ENCODE measurements at places on chromosomes 2 and 18. TPM values are rescaled to one million over a fixed set of nuclear protein-coding genes. Genes with fewer than 3 reads are reported as not detected.

FAM237A gene
- not detected for total RNA-seq

APCDD1 gene
- not detected for total RNA-seq

LOXL3 gene
- total RNA-seq, result 0.34 TPM

PRKD3 gene
- 35.8 TPM for total RNA-seq

DSG4 gene
- not detected for total RNA-seq

COL4A3 gene
- total RNA-seq, result not detected

SERPINB8 gene
- total RNA-seq, result 41.0 TPM

ST6GAL2 gene
- total RNA-seq, result under 0.01 TPM

WNT10A gene
- 7.5 TPM for total RNA-seq

MC2R gene
- total RNA-seq, result not detected

REEP1 gene
- under 0.01 TPM for total RNA-seq

LRRTM4 gene
- total RNA-seq, result not detected

PLEK gene
- total RNA-seq, result not detected

BCL11A gene
- total RNA-seq, result 14.9 TPM

TWIST2 gene
- 4.8 TPM for total RNA-seq

MBP gene
- total RNA-seq, result 54.7 TPM

CYP1B1 gene
- total RNA-seq, result 30.4 TPM

IMPA2 gene
- 91.6 TPM for total RNA-seq

TNFAIP6 gene
- total RNA-seq, result not detected

NCOA1 gene
- 11.4 TPM for total RNA-seq

CPO gene
- not detected for total RNA-seq

SCYGR8 gene
- not detected for total RNA-seq

PDE1A gene
- total RNA-seq, result 0.21 TPM

GRHL1 gene
- 32.5 TPM for total RNA-seq

LGALSL gene
- 17.7 TPM for total RNA-seq

MROH2A gene
- not detected for total RNA-seq

AFTPH gene
- total RNA-seq, result 87.1 TPM

DYNAP gene
- total RNA-seq, result not detected

SPDYA gene
- total RNA-seq, result 0.68 TPM

MARCO gene
- 0.07 TPM for total RNA-seq

RIT2 gene
- not detected for total RNA-seq

ASB18 gene
- not detected for total RNA-seq

PAIP2B gene
- total RNA-seq, result 3.1 TPM

WDR75 gene
- total RNA-seq, result 69.7 TPM

CNTNAP5 gene
- not detected for total RNA-seq

LRP2 gene
- total RNA-seq, result under 0.01 TPM

ASXL3 gene
- 0.14 TPM for total RNA-seq

MBD2 gene
- 61.9 TPM for total RNA-seq

All from nasal cavity respiratory epithelium epithelial cell of viscerocranial mucosa (primary cell).